Foreskin keratinocyte (primary cell): ENCODE measurements at places on chromosomes 12 and 14. TPM values are rescaled to one million over a fixed set of nuclear protein-coding genes. Genes with fewer than 3 reads are reported as not detected.

Gene EML1
- 3.7 and 7.4 TPM in 2 replicates for total RNA-seq

DNA sequence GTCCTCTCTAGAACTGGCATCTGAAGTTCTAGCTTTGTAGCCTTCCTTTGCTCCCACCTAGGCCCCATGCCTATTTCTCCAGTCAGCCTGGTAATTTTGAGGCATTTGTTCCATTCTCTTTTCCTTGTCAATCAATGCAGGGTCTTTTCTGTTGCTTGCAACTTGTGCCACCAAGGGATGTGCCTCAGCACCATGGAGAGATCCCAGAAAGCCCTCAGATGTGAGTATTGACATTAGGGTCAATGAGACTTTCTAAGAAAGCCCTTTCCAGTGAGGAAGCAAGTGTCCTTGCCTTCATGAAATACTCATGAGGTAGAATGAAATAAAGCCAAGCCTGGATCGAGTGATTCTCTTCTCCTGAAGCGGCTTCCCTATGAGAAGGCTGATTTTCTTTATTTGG, 213.9 kb downstream of the SLC15A4 start:
- DNase-seq, result no peak

Gene P2RX2
- total RNA-seq, result not detected in 2 replicates

- no peak for DNase-seq
Observed at GRCh38 chr12:53047221-53048032, 2.4 kb upstream of the TNS2 start.

DNA sequence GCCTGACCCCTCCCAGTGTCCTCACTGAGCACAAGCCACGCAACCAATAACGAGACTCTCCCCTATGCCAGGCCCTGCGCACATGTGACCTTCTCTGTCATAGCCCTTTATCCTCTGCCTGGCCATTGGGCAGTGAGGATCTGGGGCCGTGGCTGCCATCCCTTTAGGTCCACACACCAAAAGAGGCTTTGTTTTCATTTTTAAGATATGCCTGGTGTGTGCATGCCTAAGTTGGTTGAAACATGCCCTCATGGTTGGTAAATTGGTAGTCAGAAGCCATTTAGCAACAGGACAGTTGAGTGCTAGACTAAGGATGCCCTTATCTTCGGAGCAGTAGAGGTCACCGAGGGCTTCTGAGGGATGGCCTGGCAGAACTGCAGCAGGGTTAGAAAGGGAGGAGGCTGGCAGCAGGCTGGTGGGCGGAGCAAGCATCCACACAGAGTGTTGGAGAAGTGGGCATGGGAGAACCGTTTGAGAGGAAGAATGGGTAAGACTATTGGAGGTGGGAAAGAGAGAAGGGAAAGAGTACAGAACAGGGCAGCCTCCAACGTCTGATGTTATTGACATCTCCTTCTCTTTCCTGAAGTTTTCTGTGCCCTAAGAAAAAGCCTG, 75.1 kb downstream of the SLC24A4 start:
- no peak for DNase-seq

DNA sequence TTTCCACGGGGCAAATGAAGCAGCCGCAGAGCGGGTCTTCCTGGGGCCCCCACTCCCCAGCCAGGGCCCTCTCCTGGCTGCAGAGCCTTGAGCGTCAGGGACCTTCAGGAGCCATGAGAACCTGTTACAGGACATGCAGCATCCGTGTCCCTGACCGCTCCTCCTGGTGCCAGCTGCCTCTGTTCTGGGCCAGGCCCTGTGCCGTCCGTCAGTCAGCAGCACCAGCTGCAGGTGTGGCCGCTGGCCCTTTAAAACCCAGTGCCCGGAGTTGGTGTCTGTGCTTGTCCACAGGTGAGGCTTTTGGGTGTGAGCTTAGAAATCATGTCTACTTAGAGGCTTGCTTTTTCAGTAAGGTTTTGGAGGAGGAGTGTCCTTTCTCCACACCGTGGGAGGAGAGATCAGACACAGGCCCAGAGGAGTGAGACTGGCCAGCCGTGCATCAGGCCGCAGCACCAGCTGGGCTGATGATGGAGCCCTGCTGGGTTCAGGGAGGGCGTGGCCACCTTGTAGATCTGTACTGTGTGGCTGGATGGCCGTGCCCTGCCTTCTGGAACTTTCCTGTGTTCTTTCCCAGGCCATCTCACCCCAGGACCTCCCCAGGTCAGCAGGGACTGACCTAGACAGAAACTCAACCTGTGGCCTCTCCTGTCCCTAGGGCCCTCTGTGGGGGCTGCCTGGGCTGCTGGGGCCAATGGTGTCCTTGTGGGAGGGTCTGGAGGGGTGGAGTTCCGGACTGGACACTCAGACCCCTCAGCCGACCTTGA, 27.1 kb downstream of the AACS start:
- no peak for DNase-seq

Gene C14orf180
- not detected in 2 replicates for total RNA-seq

Gene DPF3
- 0.18 and 0.95 TPM in 2 replicates for total RNA-seq

GRCh38 chr12:98064501-98064900, 450.9 kb upstream of the TMPO start:
- DNase-seq, result peak; percentile 51

- DNase-seq, result no peak
Observed at GRCh38 chr12:1003600-1004271, 12.7 kb downstream of the ERC1 start.

GRCh38 chr12:64667793-64668192, 57.5 kb downstream of the RASSF3 start:
- DNase-seq, result no peak

GRCh38 chr14:55336691-55337090, 65.5 kb downstream of the FBXO34 start:
- no peak for DNase-seq

Gene ALDH2
- total RNA-seq, result 23.8 and 24.8 TPM in 2 replicates

- DNase-seq, result no peak
Observed at GRCh38 chr12:112674539-112674938, 117.0 kb upstream of the RPH3A start.

DNA sequence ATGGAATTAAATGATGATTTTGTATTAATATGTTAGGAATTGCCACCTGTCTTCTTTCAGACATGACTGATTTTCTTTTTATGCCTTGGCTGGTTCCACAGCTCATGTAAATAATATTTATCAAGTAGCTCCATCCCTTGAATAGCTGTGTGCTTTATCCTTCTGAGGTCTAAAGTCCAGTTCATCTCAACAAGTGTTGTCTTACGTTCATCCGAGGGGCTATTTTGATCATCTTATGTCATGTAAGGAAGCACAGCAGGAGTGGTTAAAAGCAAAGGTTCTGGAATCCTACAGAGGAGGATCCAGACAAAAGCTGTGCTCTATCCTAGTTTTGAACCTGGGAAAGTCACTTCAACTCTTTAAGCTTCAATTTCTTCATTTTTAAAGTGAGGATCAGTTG, 123.7 kb upstream of the ATP2B1 start:
- no peak for DNase-seq

GRCh38 chr12:118061011-118061872, at the start of gene WSB2:
Gene WSB2, minus strand, starts transcription at chr12:118061179. Its CDS starts 131 bp downstream, at chr12:118061048.
- DNase-seq, result no peak

DNA sequence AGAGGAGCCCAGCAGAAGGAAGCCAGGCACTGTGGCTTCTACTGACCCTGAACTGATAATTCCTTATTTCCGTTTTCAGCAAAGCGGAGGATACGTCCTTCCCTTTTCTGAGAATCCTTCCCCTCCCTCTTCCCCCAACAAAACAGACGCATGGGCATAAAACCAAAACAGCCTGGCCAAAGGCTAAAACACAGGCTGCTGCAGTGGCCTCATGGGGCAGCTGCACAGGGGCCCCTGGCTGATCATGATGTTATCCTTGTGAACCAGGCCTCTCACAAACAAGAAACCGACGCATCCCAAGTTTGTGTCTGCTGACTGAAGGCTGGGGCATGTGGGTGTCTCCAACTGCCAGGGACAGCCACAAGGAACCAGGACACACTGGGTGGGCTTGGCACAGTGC, 23.4 kb upstream of the STON2 start:
- DNase-seq, result no peak

DNA sequence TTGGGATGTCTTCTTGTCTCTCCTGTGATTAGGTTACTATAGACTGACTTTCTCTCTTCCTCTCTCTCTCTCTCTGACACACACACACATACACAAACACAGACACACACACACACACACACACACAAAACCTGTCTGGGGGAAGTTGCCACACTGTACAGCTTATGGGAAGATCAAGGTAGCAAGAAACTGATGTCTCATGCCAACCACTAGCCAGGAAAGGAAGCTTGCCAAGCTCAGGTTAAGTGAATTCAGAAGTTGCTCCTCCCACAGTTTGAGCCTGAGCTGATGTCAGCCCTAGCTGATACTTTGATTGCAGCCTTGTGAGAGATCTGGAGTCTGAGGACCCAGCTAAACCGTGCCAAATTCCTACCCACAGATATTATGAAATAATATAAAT, 67.1 kb downstream of the PPFIA2 start:
- peak; percentile 50 for DNase-seq

- DNase-seq, result peak; percentile 44
Observed at GRCh38 chr14:23327947-23328744, 6.9 kb downstream of the PABPN1 start.

GRCh38 chr12:29131539-29131938, 17.5 kb upstream of the FAR2 start:
- DNase-seq, result no peak

- DNase-seq, result no peak
Observed at GRCh38 chr12:63420206-63420644, 248.1 kb downstream of the DPY19L2 start.

DNA sequence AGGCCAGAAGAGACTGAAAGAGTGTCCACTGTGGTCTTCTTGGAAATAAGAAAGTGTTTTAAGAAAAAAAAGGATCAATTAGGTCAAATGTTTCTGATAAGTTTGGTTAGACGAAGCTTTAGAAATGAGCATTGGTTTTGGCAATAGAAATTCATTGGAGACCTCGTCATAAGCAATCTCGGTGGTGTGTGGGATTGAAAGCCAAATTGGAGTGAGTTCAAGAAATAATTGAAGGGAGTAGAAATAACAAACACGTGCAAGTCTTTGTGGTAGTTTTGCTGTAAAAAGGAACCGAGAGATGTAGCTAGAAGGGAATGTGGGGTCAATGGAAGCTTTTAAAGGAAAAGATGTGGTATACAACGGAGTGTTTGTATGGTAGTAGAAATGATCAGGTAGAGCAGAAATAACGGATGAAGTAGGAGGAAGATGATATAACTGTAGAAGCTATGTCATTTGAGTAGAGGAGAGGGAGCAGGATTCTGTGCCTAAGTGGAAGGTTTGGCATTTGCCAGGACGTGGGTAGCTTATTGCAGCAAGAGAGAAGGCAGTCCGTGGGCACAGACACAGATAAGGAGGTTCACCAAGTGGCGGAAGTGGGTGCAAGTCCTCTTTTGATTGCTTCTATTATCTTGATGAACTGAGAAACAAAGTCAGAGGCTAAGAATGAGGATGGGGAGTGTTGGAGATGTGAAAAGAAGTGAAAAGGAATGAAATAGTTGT, 146.2 kb downstream of the DACT1 start:
- DNase-seq, result no peak

GRCh38 chr14:50233166-50233950, 2.0 kb upstream of the SOS2 start:
- no peak for DNase-seq
